ENCODE measurements at places on chromosomes 2 and 18. TPM values are rescaled to one million over a fixed set of nuclear protein-coding genes. Genes with fewer than 3 reads are reported as not detected.

The ITGB6 gene
- polyA plus RNA-seq = not detected

The CERS6 gene
- 20.2 TPM for polyA plus RNA-seq

The VIT gene
- polyA plus RNA-seq = 19.4 TPM

The DES gene
- 642 TPM for polyA plus RNA-seq

The DOCK10 gene
- polyA plus RNA-seq = 15.9 TPM

The POTEC gene
- not detected for polyA plus RNA-seq

The GLI2 gene
- polyA plus RNA-seq = 5.9 TPM

The TUBB8B gene
- polyA plus RNA-seq = 0.25 TPM

The EPG5 gene
- polyA plus RNA-seq = 8.9 TPM

The HOXD1 gene
- polyA plus RNA-seq = 0.76 TPM

The MC2R gene
- polyA plus RNA-seq = 0.05 TPM

The UGT1A8 gene
- polyA plus RNA-seq = not detected

DNA sequence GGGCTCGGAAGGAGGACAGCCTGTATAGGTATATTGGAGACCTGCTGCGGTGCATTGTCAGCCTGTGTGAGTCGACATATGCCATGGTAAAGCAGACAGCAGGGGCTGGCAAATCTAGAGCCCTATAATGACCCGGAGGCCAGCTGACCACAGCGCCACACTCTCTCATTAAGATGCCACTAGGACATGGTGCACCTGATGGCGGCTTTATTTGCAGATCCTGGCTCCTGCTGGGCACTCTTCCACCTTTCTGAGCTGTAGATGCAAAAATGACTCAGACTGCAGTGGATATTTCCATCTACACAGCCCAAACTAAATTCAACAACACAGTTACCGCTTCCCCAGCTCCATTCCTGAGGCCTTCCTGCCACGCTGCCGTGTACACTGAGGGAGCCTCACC is 389.9 kb downstream of the TNS1 start:
- DNase-seq = no peak

DNA sequence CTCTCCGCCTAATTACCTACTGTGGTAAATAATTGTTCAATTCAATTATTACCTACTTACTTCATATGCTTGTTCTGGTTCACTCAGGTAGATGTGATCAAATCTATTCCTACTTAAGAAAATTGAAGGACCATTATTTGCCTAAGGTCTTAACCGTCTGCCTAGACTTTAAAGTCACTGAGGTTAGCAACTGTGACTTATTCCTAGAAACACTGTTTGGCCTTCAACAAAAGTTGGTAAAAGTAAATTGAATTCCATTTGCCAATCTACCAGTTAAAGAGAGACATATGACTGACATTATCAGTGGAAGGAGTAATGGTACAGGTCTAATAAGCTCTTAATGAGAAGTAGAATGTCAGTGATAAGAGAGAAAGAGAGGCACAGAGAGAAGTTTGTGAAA is 491.5 kb downstream of the NYAP2 start:
- no peak for DNase-seq

DNA sequence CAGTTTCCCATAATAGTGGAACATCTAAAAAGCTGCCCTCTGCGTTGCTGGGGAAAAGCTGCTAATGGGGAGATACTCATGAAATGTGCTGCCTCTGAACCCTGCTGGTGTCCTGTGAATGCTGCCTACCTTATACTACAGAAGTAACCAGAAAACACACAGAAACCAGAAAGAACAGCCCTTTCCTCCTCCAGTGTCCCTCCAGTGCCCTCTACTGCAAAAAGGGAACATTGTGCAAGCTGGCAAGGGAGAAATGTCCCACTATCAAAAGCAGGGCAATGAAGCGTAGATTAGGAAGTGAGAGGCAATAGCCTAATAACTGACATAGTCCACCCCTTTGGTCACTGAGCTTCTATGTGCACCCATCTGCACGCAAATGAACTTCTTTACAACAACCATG is 162.7 kb upstream of the ETAA1 start:
- DNase-seq = no peak

DNA sequence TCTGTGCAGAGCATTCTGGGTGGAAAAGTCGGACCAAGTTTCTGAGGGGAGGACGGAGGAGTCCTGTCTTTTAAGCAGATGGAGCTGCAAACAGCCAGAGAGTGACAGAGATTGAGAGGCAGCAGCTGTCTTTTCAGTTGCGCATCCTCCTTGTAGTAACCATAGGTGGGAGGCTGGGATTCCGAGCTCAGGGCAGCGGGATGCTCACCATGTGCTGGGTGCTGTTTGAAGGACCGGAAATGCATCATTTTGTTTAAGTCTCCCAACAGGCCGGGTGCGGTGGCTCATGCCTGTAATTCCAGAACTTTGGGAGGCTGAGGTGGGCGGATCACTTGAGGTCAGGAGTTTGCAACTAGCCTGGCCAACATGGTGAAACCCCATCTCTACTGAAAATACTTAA is 93.4 kb downstream of the AGAP1 start:
- DNase-seq = no peak

DNA sequence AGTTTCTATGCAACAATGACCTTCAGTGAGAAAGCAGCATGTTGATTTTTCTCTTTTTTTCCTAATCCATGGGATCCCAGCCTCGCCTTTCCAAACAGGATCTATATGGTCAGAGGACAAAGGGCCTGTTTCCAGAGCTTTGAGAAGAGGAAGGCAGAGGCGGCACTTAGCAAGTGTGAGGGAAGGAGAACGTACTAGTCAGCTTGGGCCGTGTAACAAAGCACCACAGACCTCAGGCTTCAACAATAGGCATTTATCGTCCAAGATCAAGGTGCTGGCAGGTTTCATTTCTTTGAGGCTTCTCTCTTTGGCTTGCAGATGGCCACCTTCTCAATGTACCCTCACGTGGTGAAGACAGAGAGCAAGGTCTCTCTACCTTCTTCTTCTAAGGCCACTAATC is 7.3 kb upstream of the KCNF1 start:
- DNase-seq = no peak

GRCh38 chr2:136154384-136154783 is 36.4 kb upstream of the CXCR4 start:
- no peak for DNase-seq

GRCh38 chr2:207121784-207122183 is 44.0 kb downstream of the KLF7 start:
- no peak for DNase-seq

DNA sequence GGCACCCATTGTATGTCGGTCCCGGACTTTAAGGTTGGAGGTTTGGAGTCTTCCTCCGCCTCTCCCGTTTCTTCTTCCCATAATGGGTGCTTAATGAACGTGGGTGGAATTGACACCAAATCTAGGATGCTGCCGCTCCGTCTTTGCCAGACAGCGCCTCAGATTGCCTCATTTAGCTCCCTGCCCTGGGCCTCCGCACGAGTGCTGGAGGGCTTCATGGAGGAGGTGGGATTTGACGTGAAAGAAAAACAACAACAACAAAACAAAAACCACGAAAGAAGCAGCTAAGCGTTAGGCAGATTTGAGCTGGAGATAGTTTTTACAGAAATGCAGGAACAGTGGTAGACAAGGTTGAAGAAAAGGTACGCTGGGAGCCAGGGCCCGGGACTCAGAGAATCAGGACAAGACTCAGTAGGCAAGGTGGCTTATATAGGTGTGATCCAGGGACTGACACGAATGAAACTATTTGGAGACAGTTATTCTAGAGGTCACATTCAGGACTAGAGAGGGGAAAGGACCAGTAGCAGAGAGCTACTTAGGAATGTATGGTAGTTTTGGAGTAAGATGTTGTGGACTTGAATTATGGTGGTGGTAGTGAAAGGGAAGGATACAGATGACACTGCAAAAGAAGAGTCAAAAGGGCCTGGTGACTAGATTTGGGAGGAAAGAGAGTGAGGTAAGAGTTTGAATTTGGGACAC is 605 bp downstream of the ZNF2 start:
- DNase-seq = no peak

GRCh38 chr2:148926981-148927401 is 52.0 kb downstream of the KIF5C start:
- no peak for DNase-seq

GRCh38 chr18:57441071-57441794 is 6.1 kb downstream of the ONECUT2 start:
- no peak for DNase-seq

- DNase-seq = no peak
Observed at GRCh38 chr2:215736653-215737290, 276.6 kb downstream of the MREG start.

DNA sequence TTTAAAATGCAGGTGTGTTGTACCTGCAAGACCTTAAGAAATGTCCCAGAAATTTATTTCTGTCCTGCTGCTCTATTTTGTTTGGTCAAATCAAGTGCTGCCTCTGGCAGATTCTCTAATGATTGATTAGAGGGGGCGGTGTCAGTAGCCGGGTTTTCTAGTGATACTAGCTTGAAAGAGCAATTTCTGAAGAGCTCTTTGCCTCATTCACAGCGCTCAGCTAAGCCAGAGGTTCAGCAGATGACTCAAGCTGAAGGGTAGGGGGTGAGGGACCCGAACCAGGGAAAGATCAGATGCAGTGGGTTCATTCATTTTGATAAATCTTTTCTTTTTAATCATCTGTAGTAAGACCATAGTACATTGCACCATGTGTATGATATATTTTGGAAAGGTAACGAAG is 15.0 kb downstream of the ZBTB7C start:
- DNase-seq = no peak

DNA sequence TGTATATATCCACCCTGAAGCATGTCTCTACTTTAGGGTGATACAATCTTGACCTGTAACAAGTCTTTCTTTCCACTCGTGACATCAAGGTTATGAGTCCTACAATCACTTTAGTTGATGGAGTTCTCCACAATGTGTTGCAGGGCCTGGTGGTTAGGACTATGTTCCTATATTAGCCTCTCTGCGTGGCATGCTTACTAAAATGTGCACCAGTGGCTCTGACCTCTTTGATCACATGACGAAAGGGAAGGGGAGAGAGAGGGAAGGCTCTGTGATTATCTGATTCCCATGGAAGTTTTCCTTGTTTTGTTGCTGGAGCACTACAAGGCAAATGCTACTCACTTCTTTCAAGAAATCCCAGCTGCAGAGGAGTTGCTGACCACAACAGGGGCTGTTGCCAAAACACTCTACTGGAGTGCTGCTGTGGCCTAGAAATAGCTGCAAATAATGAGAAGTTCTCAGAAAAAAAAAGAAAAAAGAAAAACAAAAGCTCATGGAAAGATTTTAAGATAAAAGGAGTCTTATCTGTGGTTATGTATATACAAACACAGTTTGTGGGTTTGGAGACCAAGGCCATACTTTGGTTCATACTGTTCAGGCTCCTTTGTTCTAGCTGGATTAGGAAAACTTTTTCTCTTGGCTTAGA is 272.8 kb upstream of the MMADHC start:
- DNase-seq = no peak

DNA sequence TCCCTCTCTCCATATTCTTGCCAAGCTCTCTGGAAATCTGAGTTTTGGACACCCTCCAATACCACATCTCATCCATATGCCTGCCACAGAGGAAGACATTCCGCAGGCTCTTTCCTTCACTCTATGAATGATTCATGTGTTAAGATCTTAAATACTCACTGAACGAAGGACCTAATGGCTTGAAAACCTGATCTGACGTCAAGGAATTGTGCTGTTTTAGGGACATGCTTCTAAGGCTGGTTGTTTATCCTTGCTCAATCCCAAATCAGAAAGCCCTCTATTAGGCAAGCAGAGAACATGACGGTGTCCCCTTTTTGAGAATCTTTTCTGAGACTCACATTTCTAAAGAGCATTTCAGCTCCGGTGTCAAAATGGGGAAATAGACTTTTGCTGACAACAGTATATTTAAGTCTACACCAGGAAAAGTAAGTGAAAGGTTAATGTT is 83.7 kb upstream of the GALNT5 start:
- no peak for DNase-seq

GRCh38 chr2:119678021-119678656 is 862 bp upstream of the TMEM177 start:
- peak; percentile 41 for DNase-seq

- DNase-seq = no peak
Observed at GRCh38 chr2:44843641-44844310, 97.7 kb upstream of the SIX3 start.

- no peak for DNase-seq
Observed at GRCh38 chr2:18262601-18263000, 297.9 kb downstream of the RDH14 start.

GRCh38 chr2:81513328-81513727 is 1208.8 kb upstream of the LRRTM1 start:
- no peak for DNase-seq

DNA sequence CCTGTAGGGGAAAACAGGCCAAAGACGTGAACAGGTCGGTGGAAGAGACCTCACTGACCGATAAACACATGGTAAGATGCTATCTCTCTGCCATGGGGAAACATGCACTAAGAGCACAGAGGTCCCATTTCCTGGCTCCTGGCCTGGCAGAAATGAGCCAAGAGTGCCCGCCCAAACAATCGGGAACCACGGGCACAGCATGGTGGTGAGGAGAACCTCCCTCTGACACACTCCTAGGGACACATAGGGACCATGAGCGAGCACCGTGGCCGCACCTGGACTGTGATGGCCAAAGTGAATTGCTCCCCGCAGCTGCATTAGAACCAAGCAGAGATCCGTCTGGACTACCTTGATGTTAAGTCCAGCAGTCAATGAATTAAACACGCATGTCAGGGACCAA is 11.1 kb downstream of the HS6ST1 start:
- DNase-seq = no peak

DNA sequence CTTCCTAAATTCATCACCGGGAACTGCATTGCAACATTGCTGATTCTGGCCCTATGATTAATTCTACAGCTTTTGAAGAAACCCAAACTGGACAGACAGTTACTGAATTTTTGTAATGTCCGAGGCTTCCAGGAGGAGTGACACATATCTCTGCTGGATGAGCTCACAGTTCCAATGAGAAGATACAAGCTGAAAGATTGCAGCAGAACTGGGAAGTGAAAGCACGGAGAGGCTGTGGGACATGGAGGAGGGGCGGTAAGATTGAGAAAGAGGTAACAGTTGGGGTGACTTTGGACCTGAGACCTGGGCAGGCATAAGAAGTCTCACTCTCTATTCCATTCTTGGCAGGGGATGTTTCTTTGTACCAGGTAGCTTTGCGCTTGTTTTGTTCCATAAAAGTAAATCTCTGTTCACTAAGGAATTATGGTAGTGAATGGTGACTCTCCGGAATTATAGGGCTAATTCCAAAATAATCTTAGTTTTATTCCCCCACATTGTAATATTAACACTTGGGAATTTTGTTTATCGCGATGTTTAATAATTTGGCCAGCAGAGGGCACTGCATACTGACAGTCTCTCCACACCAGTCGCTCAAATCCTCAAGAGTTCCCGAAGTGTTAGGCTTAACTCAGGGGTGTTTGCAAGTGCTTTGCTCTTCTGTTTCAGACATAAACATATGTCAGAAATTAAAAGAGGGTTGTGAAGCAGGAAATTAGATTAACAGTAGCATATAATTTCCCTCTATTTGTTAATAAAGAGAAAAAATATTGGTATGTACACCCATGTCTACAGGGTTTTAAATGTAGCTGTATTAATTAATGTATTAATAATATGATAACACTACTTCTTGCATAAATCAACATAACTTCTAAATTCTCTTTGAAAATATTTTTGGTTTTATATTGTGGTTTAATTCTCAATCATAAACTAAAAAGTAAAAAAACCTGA is 201.4 kb downstream of the SOCS6 start:
- no peak for DNase-seq
